Stimulated activated CD4-positive, alpha-beta T cell treated with anti-CD3 and anti-CD28 coated beads, TNF-alpha, amount 100 ng/mL, for 24 hours (primary cell): ENCODE measurements at places on chromosomes 6 and 20.

- no peak for DNase-seq
Measured at GRCh38 chr6:50698546-50698945, 14.8 kb upstream of the TFAP2D start.

DNA sequence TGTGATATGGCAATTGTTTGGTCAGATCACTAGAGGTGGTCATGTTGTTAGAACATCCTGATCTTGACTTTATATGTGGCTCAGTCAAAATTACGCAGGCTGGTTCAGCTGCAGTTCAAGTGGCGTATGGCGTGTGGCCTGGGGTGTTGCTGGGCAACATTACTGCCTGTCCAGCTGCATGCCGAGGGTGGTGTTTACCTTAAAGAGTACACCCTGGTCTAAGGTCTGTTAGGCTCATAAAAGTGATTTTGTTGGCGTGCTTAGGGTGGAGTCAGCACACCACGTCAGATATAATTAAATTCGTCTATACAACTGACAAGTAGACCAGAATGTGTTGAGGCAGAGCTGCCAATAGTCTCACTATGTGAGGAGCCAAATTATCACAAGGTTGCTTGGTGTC, 55.6 kb upstream of the NEDD9 start:
- DNase-seq, result no peak

DNA sequence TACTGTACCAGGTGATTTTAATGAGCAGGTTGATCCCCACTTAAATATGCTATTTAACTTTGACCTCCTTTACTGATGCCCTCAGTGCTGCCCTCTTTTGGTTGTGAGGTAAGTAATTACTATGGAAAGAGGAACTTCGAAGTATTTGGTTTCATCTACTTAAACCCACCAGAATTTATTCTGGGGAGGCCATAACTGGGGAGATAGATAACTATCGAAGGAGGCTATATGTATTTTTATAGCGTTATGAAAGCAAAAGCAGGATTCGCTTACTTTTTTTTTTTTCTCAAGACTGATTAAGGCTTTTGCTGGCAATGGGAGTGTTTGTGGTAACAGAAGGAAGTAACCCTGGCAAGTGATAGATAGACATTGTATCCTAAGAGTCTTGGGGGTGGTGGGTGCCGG, 168.9 kb upstream of the CENPW start:
- no peak for DNase-seq

- DNase-seq, result no peak
Measured at GRCh38 chr20:50426866-50427718, 83.1 kb upstream of the PTPN1 start.

DNA sequence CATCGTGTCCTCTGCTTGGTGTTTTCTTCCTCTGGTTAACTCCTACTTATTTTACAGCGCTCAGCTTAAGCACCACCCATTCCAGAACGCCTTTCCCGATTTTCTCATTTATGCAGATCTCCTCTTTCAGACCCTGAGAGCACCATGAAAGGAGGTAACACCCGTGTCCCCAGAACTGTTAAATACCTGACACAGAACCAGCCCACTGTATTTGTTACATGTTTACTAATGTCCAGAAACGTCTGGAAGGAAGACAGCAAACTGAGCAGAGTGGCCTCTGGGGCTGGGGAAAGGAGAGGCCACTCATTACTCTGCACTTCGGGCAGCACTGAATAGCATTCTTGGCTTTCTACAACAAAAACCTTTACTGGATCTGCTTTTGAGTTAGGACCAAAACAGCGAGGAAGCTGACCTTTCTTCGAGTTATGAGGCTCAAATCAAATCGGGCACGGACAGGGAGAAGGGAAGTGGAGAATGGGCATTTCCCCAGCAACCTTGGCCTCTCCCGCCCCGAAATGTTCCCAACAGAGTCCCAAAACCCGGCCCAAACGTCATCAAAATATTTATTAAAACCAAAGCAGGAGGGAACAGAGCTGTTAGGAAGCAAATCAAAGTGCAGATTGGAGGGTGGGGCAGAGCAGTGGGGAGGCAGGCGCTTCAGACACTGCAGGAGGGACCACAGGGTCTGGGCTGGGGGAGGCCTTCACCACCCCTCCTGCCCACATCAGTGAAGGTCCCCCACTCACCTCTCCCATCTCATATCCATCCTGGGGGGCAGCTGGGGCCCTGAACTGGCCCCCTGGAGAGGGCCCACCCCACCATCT, 1.1 kb upstream of the NECAB3 start:
- no peak for DNase-seq

DNA sequence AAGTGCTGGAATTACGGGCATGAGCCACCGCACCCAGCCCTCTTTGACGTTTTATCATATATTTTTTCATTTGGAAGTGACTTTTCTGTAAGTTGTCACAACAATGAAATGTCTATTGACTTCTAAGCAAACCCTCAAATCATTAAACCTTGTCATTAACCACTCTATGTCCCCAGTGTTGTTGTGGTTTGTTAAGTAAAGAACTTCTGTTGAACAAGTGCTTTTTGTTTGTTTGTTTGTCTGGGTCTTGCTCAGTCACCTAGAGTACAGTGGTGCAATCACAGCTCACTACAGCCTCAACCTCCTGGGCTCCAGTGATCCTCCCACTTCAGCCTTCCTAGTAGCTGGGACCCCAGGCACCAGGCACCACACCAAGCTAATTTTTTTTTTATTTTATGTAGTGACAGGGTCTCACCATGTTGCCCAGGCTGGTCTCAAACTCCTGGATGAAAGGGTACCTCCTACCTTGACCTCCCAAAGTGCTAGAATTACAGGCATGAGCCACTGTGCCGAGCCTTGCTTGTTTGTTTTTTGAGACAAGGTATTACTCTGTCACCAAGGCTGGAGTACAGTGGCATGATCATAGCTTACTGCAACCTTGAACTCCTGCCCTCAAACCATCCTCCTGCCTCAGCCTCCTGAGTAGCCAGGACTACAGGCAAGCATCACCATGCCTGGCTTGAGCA, 57.6 kb upstream of the LOC128125822 start:
- DNase-seq, result no peak

DNA sequence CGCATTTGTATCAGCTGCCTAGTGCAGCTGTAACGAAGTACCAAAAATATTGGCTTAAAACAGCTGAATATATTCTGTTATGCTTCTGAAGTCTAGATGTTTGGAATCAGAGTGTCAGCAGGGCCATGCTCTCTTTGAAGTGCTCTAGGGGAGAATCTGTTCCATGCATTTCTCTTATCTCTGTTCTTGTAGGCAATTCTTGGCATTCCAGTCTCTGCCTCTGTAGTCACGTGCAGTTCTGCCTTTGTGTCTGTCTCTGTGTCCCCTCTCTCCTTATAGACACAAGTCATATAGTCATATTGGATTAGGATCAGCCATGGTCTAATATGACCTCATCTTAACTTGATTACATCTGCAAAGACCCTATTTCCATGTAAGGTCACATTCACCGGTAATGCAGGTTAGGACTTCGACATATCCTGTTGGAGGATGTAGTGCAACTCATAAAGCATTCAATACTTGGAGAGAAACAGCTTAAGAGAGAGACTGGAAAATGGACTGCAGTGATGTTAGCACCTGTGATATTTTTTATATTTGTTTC, 18.6 kb downstream of the FAM83B start:
- DNase-seq, result no peak

GRCh38 chr6:69780585-69781178, 16.1 kb downstream of the LMBRD1 start:
- no peak for DNase-seq

DNA sequence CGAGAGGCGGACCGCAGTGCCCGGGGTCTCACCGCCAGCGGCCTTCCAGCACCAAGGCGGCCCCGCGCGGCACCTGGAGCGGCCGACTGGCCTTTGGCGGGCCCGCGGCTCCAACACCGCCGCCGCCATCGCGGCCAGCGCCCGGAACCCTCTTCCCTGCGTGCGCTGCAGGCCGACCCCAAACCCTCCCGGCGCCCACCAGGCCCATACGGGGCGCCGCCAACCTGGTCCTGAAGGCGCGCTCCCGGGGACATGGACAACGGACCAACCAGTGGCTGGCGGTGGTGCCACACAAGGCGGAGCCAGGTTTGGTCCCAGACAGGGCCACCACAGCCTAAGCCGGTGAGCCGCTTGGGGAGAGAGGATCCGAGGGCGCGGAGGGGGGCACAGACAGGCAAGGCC, 1514.8 kb upstream of the DEFB115 start:
- DNase-seq, result no peak

GRCh38 chr6:37100745-37101144, 69.2 kb upstream of the PIM1 start:
- no peak for DNase-seq

DNA sequence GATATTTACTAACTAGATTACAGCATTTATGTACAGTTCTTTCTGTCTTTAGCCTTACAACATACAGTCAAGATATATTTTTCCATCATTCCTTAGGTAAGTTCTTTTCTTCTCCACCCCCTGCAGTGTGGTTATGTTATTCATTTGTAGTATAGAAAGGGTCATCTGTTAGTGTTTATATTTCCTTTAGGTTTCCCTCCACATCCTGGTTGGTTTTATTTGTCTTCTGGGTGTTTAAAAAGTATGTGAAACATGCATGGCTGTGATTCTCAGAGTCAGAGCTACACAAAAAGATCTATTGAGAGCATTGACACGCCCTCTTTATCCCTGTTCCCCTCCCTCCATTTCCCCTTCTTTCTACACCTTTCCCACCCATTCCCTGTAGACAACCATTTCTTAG, 20.1 kb downstream of the DHX35 start:
- no peak for DNase-seq

GRCh38 chr6:81480139-81480538, 272.3 kb downstream of the TENT5A start:
- no peak for DNase-seq

GRCh38 chr6:138948546-138949179, 39.4 kb downstream of the REPS1 start:
- DNase-seq, result no peak

GRCh38 chr6:140811642-140812041, 1321.1 kb upstream of the GJE1 start:
- DNase-seq, result no peak

DNA sequence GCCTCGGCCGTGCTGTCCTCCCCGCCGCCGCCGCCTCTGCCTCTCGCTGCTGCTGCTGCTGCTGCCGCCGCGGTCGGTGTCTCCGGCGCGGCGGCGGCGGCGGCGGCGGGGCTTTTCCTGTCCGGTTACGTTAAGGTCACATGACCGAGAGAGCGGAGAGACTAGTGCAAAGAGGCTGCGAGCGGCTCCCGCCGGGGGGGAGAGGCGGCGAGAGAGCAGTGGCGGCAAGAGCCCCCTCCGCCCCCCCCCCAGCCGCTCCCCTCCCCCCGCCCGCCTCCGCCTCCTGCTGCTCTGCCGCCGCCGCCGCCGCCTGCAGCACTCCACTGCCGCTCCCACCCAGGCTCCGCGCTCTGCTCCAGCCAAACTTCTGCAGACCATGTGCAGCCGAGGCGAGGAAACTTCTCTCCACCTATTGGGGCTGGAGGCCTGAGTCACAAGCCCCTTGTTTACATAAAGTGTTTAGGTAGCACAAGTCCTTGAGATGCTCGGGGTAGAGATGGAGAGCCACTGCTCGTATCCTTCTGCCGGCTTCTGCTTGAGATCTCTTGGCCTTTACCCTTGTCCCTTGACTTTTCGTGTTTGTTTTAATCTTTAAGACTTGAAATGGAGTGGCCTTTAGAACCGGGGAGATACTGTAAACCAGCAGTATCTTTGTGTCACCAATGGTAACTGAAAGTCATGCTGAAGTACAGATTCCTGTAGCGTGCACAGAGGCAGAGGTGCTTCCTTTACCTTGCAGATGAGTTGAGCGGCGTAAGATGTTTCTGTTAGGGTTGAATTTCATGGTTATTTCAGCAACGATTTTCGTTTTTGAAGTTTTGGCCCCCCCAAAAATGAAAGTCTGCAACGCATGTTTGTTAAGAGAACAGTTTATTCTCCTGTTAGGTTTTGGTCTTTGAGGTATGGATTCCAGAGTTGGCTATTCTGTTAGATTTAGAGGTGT, at the start of gene ZBTB2:
ZBTB2 (minus strand) TSS at position 89 of the 943 bp plus-strand sequence. CDS start 17,922 bp downstream, outside the sequence.
- DNase-seq, result peak; percentile 40

DNA sequence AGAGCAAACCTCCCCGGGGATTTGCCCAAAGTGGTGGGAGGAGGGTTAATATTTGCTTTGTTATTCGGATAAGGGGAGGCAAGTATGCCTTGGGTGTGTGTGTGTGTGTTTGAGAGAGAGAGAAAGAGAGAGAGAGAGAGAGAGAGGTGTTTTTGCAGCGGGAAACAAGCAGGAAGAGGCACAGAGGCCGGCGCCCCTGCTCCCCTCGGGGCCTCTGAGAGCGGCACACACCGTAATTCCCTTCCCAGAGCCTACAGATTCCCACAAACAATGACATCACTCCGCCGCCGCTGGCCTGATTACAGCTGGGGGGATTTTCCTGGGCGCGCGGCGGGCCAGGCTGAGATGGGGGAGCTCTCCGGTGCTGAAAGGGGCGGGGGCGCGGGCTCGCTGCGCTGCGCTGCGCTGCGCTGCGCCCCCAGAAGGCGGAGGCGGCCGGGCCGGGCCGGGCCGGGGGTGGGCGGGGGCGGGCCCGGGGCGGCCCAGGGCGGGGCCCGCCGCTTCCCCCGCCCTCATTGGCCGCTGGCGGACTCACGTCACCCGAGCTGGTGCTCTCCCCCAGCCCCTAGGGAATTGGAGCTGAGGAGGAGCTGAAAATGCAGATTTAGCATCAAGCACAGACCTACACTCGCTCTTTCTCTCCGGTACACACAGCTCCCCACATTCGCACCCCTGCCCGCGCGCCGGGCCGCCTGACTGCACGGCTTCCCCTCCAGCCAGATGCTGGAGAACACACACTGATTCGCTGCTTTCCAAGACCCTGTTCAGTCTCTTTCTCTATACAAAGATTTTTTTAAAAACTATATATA, at the start of gene PCSK2:
PCSK2 (plus strand) TSS at position 631 of the 809 bp plus-strand sequence. CDS start 266 bp downstream, outside the sequence.
- no peak for DNase-seq
